ENCODE measurements at places on chromosomes 5 and 9. TPM values are rescaled to one million over a fixed set of nuclear protein-coding genes. Genes with fewer than 3 reads are reported as not detected.

GRCh38 chr9:107717529-107718314 is 228.2 kb upstream of the KLF4 start:
- no peak for DNase-seq

DNA sequence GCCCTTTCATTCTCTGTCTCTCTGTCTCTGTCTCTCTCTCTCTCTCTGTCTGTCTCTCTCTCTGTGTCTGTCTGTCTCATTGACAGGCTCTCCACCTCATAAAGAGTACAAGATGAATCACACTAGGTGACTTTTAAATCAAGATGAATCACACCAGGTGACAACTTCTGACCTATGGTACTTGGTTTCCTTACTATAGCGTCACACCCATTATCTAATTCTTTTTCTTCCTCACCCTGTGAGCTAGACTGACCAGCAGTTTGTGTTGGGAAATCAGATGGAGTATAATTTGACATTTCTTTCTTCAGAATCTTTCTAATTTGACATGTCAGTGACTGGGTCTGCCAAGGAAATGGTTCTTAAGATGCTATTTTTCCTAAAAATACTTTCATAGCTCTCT is 232.9 kb downstream of the ARRDC3 start:
- DNase-seq: peak; percentile 30

DNA sequence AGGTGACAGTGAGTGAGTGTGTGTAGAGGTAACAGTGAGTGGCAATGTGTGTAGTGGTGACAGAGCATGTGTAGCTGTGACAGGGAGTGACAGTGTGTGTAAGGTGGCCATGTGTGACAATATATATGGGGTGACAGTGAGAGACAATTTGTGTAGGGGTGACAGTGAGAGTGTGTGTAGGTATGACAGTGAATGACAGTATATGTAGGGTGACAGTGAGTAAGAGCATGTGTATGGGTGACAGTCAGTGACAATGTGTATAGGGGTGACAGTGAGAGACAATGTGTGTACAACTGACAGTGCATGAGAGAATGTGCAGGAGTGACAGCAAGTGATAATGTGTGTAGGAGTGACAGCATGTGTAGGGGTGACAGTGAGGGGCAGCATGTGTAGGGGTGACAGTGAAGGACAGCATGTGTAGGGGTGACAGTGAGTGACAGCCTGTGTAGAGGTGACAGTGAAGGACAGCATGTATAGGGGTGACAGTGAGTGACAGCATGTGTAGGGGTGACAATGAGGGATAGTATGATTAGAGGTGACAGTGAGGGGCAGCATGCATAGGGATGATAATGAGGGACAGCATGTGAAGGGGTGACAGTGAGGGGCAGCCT is 10.1 kb upstream of the GAPT start:
- no peak for DNase-seq

- no peak for DNase-seq
These were observed 754.7 kb upstream of the CDH6 start for GRCh38 chr5:30438785-30439184.

DNA sequence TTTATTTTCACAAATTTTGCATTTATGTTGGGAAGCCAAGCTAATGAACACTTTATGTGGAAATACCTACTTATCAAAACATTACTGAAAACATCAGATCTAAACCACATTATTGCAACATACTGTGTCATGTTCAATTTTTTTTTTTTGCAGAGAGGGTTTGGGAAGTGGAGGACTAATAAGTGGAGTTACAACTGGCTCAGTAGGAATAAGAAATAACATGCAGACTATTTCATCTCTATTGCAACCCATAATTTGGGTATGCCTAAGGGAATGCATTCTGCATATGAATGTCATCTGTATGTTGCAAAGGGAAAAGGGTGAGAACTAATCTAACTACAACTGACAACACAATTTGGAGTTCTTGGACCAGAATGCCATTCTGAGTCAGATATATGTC is 41.8 kb downstream of the APC start:
- peak; percentile 20 for DNase-seq

SCGB3A1 gene
- total RNA-seq: not detected

SRD5A1 gene
- total RNA-seq: 53.5 TPM

SLC25A2 gene
- total RNA-seq: 0.05 TPM

FGF10 gene
- total RNA-seq: not detected

TNFSF8 gene
- not detected for total RNA-seq

Measured in M059J (cell line).